ENCODE measurements at places on chromosomes 6 and 20.

DNA sequence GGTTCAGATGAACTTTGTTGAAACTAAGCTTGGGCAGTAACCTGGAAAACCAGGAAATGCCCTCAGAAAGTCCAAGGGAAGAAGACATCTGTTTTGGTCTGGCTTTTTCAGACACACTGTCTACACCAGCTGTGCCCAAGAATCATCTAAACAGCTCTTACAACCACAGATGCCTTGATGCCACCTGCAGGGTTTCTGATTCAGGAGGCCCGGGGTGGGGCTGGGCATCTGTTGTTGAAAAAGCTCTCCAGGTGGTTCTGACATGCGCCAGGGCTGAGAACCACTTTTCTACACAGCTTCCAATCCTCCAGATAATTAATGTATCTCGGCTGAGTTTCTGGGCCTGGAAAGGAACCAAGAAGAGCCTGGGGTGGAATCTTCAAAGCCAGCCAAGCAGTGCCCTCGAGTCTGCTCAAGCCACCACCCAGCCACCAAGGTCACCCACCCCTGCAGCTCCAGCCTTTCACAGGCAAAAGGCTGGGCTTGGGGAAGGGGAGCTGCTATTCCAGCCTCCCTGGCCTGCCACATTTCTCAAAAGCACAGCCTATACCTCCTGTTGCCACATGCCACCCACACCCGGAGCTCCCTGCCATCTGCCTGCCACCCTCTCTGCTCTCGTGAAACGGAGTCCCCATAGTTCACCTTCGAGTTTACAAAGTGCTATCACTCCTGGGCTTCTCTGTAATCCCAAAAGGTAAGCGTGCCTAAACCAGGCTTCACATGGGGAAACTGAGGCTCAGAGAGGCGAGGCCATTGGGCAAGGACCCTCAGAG is 9.4 kb downstream of the MDGA1 start:
- DNase-seq: no peak

GRCh38 chr6:2477250-2477649 is 231.8 kb upstream of the GMDS start:
- DNase-seq: no peak

- no peak for DNase-seq
Observed at GRCh38 chr6:131636880-131637792, at the start of gene ENPP3. ENPP3 (plus strand) TSS chr6:131637302; CDS start chr6:131637385, 83 bp downstream.

DNA sequence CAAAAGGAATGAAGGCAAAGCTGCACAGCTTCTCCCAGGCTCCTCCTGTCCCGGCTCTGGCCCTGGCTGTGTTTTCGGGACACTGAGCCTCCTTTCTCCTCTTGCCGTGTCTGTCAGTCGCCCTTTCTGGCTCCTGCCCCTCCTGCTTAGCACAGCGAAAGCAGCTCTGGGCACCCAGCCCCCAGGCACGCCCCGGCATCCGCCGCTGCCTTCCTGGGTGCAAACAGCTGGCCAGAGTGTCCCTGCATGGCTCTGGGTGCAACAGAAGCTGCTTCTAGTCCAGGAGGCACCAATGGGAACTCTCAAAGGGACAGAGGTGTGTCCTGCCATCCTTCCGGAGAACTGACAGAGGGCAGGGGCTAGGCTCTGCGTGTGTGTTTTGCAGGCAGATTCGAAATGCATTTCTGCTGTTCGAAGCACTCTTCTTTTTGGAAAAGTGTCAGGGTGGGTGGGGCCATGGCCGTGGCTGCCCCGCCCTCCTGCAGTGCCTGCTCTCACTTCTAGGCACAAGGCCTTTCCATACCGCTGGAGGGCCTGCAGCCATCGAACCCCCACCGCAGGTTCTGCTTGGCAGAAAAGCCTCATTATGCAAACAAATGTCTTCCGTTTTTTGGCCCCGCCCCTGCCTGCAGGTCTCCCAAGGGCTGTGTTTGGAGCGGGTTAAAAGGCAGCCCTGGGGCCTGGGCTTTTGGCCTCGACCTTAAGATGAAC is 15.5 kb downstream of the COL9A3 start:
- no peak for DNase-seq

DNA sequence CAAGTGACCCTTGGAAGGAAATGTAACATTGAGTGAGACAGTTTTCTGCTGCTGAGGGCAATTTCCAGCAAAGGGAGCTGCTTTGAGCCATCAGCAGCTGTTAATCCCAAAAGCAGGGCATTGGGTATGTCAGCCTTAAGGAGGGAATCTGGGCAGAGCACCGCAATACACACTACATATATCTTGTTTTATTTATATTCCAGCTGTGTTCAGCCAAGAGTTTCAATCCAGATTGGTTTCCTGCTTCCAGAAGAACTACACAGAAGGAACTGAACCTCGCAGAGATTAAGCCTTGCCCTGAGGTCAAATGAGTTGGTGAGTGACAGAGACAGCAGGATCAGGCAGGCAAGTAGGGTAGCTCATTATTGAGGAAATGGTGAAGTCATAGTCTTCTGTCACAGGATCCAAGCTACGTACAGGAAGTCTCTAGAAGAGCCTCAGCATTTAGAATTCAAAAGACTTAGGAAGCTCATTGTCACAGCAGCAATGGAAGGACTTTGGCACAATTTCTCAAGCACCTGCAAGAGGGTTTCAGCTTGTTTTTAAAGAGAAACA is 109.9 kb upstream of the HEY2 start:
- no peak for DNase-seq

- no peak for DNase-seq
Observed at GRCh38 chr20:2750491-2751251, 49.8 kb downstream of the CPXM1 start.

- DNase-seq: no peak
Observed at GRCh38 chr6:87881342-87881895, 166.2 kb upstream of the SPACA1 start.

DNA sequence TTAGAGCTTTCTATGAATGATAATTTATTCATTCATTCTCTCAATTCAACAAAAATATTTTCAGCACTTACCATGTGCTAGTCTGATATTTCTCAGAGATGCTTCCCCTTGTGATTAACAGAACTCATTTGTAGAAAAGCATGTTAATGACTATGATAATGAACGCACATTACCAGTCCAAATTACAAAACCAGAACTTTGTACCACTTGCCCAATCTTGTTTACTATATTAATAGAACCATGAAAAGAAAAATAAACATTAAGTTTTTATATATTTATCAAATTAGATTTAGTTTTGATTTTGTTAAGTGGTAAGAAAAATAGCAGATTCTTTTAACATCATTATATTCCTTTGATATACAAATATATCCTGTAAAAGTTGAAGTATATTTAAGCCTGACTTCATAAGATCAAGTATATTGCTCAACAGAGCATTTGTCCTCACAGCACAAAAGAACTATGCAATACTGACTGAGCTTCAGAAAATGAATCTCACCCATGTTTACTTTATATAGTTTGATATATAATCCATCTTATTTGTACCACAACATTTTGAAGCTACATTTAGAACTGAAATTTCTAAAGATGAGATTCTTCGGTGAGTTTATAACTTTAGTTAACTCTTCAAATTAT is 48.9 kb downstream of the TMEM244 start:
- DNase-seq: no peak

DNA sequence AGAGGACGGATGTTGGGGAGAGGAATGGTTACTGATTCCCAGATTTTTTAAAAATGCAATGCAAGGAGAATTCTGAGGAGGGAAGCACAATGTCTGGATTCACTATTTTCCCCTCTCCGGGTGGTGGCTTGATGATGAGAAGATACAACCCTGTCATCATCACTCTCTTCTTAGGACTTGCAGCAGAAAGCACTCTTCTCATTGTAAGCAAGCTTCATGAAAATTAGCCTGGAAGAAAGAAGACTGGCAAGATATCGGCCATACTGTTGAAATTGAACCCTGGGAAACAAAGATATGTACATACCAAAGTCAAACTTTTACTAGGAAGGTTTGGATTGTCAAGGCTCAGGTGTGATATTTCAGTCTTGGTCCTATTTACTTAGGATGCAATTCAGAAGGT is 195.7 kb downstream of the EDN1 start:
- DNase-seq: no peak

- peak; percentile 67 for DNase-seq
Observed at GRCh38 chr6:132937466-132937906, 123.1 kb downstream of the RPS12 start.

GRCh38 chr20:51750037-51750769 is 18.0 kb downstream of the ATP9A start:
- no peak for DNase-seq

DNA sequence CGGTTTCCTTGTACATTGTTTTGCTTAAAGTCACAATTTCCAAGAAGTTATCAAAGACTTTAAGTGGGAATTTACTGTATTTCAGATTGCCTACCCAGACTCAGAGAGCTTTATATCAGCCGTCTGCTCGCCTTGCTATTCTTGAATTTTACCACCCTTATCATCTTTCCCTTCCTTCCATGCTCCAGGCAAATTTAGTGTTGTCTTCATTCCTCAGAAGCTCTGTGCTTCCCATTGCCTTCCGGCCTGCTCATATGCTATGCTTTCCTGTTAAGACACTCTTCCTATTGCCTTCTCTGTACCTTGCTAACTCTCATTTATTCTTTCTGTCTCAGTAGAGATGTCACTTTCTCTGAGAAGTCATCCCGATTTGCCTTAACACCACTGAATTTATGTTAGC is 52.1 kb downstream of the CD2AP start:
- DNase-seq: no peak

- DNase-seq: no peak
Observed at GRCh38 chr6:1580585-1580984, 29.1 kb upstream of the FOXC1 start.

- DNase-seq: no peak
Observed at GRCh38 chr20:31943052-31943471, 8.8 kb downstream of the PDRG1 start.

DNA sequence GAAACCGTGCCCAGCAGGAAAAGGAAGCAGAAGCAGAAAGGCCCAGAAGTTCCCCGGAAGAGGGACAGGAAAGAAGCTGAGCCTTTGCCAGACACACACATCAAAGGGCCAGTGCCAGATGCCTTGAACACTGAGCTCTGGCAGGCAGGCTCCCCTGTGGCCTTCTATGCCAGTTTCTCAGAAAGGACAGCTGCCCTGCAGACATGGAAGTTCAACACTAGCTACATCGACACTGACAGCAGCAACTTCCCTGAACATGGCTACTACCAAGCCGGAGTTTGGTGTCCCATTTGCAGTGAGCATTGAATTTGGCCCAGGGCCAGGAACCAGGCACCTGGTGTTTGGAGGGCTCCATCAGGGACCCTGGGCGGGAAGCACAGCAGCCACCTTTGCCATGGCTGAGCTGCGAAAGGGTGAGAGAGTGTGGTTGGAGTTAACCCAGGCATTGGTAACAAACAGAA is 8.0 kb upstream of the RAET1E start:
- no peak for DNase-seq

GRCh38 chr6:88047510-88048150 is at the start of gene SPACA1:
SPACA1 (plus strand) TSS chr6:88047841; CDS start chr6:88047906, 65 bp downstream.
- DNase-seq: no peak

DNA sequence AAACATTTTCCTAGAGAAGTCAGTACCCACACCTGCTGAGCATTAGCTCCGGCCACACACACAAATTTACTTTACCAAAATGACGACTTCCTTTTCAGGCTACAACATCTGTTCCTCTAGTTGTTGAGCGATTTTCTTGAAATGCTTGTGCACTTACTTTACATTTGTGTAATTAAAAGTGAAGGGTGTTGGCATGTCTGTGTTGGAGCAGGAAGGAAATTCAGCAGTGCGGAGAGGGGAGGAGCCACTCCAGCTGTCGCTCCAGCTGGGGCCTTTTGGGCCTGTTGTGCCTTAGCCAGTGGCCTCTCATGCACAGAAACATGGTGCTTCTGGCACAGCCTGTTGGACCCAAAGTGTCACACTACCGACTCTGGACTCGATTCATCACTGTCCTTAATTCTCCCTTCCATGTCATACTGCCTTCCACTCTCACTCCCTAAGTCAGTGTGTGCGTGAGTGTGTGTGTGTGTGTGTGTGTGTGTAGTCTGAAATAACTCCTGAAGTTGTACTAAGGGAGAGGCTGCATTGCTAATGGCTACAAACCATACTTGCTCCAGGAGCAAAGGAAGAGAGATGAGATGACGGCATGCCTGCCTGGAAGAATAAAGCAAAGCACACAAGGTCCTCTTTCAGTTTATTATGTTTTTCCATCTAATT is 191.8 kb upstream of the ARG1 start:
- DNase-seq: no peak

DNA sequence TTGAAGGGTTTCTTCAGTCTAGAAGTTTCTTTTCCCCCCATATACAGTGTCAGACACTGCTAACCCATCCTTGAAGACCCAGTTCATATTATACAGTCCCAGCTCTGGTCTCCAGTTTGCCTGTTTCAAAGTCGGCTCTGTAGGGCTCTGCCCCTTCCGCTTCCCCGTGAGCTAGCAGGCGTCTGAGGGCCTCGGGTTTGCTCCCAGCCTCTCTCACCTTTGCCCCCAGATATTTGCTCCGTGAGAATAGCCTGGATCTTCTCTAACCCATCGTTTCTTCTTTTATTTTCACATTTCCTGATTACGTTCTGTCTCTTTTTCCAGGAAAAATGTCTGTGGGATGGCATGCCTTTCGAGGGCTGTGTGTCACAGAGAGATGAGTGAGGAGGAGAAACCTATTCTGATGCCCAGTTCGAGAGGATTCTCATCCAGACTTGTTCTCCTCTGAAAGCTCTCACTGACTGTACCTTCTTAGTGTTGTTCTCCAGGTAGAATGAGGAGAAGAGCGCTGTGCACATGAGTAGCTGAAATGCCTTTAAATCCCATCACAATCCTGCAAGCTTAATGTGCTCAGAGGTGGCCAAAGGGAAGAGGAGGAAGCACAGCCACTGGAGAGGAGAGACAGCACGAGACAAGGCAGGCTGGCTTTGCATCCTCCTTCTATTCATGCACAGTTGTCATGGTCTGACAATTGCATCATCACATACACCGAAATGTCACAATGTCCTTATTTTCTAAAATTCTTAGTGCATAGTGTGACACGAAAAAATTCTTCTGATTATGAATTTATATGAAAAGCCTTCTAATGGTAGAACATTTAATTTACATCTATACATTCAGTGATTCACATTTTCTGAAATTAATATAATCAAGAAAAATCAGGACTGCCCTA is 171.1 kb downstream of the FOXA2 start:
- no peak for DNase-seq

- no peak for DNase-seq
Observed at GRCh38 chr6:139290787-139291311, 949 bp downstream of the TXLNB start.

DNA sequence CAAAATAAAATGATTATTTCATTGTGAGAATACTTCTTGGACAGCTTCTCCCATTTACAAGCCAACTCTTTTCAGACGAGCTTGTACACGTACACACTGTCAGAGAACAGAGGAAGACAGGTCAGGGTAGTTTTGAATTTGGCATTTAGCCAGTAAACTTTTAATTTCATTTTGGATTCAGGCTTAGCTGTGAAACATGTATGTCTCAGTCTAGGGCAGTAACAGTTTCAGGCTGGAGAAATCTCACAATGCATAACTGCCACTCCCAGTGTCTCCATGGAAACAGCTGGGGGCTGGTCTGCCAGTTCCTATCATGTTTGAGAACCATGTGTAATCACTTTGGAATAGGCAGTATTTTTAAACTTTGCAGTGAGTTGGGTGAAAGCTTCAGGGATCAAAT is 22.0 kb upstream of the QKI start:
- no peak for DNase-seq

All from SK-N-DZ (cell line).